CD4-positive, alpha-beta T cell treated with Interleukin-2 at 100 ng/mL for 4 hours (primary cell): ENCODE measurements at places on chromosomes 2 and 18.
A peak's percentile ranks its signal among the peaks of the same experiment; 100 is the strongest.

GRCh38 chr2:6368281-6368680 is 497.4 kb downstream of the CMPK2 start:
- no peak for DNase-seq

DNA sequence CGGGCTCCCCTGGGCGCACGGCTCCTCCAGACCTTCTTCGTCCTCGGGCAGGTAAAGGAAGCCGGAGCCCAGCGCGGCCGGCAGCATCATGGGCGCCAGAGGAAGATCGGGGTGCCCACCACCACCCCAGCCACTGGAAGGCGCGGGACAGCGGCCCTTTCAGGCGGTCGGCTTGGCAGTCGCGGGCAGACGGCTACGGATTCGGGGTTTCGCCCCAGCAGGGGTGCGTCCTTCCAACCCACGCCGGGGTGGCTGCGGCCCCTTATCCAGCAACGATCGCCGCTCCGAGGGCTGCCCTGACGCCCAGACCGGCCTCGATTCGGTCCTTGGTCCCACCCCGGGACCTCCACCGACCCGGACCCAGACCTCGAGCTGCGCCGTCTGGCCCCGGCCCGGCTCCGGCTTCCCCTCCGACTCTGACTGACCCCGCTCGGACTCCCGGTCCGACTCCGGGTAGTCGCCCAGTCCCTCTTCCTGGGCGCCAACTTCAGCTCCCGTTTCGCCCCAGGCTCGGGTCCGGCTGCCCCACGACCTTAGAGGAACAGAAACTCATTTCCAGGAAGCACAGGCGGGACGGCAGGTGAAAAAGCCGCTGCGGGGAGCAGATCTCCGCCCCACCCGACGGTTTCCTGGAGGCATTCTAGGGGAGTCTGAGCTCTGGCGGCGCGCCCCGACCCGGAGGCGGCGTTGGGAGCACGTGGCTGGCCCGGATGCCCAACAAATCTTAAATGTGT is 30.2 kb upstream of the SSB start:
- peak; percentile 41 for DNase-seq

DNA sequence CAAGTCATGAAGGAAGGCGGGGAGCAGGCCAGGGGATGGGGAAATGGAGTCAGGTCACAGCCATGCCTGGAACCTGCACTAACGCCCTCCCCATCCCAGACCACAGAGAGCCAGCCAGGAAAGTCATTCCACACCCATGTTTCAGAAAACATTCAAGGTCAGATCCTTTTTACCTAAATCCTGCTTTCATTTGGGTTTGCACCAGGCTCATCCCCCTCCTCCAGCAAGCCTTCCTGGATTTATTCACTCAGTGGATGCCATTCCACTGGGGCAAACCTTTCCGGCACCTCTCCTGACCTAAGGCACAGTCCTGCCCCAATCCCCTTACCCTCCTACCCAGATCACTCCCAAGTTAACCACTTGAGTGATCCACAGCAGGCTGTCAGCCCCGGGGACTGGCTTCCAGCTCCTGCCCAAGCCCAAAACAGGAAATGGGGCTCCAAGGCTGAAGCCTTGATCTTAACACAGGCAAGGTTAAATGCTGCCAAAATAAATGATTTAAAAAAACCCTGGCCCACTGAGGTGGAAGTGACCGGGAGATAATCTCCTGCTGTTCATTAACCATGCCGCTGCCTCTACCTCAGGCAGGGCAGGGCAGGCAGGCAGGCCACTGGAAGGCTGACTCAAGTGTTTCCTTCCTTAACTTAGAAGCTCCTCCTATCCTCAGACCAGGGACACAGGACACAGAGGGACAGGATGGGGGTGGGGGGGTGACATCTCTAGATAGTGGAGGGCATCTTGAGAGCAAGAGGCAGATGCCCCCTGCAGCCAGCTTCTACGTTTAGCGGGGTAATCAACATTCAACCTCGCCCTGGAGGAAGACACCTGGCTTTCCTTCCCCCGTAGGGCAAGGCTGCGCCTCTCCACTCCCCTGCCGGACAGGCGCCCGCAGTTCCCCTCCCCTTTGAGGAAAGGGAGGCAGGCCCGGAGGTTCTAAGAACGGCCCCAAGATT is 1.4 kb downstream of the RAB11FIP5 start:
- DNase-seq = no peak

- DNase-seq = no peak
These were observed 198.3 kb upstream of the CNTNAP5 start for GRCh38 chr2:123826729-123827271.

GRCh38 chr18:30862900-30863299 is 179.6 kb downstream of the DSC3 start:
- no peak for DNase-seq

GRCh38 chr2:122999258-122999657 is 1025.8 kb upstream of the CNTNAP5 start:
- no peak for DNase-seq

- no peak for DNase-seq
These were observed 220.3 kb downstream of the BCL2 start for GRCh38 chr18:63099091-63099840.

DNA sequence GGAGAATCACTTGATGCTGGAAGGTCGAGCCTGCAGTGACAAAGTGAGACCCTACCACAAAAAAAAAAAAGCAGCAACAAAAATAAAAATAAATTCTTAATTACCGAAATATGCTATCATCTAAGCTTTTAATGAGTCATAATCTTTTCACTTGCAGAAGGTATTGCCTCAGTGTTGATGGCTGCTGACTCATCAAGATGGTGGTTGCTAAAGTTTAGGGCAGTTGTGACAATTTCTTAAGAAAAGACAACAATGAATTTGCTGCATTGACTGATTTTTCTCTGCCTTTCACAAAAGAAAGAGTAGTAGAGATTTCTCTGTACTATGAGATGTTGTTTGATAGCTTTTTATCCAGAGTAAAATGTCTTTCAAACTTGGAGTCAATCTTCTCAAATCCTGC is 1809.0 kb downstream of the SUCLG1 start:
- DNase-seq = no peak

GRCh38 chr2:38496927-38497669 is 105.6 kb downstream of the HNRNPLL start:
- no peak for DNase-seq

DNA sequence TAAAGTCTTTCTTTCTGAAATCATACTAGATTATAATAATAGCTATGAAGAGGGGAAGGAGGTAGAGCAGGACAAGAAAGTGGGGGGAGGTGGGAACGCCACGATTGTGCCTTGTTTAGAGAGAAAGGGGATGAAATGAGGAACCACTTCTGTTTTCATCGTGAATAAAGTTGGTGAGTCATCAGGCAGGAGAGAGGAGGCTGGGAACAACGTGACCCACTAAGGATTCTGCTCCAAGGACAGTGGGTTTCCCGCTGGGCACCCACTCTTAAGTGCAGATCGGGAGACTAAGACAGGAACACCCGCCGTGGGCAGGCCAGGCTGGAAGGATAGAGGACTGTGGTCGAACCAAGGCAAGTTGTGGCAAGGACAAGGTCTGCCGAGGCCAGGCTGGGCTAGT is 158.2 kb downstream of the L3MBTL4 start:
- no peak for DNase-seq

DNA sequence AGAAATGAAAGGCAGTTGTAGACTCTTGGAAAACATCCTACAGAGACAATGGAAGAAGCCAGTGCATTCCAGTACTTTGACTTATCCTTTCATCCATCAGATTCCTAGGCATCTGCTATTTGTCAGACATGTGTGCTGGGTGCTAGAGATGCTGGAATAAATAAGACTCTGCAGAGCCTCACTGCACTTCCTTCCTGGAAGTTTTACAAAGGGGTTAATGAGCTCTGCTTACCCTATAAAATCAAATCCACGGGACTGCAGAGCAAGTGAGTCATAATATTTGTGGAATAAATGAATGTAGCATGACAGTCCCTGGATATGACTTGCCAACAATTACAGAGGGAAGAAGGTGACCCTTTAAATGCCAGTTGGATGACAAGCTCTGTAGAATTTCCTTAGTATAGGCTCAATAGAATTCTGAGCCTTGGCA is 52.7 kb upstream of the NPAS2 start:
- no peak for DNase-seq

DNA sequence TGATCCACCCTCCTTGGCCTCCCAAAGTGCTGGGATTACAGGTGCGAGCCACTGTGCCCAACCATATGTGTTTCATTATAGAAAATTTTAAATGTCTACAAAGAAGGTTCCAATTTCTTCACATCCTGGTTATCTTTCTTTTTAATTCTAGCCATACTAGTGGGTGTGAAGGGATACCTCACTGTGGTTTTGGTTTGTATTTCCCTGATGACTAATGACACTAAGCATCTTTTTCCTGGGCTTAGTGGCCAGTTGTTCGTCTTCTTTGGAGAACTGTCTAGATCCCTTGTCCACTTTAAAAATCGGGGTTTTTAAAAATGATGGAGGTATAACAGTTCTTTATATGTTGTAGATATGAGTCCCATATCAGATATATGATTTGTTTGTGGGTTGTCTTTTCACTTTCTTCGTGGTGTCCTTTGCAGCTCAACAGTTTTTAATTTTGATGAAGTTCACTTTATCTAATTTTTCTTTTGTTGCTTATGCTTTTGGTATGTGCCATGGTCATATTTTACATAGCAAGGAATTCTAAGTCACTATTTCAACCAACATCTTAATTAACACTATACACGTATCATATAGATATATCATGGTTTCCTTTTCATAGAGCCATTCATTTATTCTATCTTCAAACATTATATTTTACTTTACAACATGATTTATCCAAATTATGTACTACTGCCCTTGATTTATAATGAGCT is 135.0 kb upstream of the RIOK3 start:
- DNase-seq = no peak

DNA sequence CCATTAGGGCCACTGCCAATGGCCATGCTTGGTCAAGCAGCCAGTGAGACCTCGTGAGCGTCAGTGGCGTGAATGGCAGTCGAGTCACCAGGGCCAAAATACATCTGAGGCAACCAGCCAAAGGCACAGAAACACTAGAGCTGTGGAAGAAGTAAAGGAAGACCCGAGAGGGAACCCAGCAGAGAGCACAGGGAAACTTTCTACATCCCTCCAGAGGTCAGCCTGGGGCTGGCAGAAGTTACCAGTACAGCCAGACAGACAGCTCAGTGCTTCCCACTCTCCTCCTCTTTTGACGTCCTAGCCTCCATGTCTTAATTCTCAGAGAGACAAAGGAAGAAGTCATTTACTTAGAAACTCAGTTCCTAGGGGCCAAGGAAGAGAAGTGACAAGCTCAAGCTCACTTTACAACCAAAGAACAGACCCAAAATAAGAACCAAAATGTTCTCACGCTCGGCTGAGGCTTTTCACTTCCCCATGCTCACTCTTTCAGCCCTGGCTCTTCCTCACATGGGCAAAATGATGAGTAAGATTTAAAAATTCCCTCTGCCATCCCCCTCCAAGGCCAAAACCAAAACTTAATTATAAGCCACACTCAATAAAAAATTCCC is 8.7 kb downstream of the CYRIA start:
- DNase-seq = no peak

- no peak for DNase-seq
These were observed 174.6 kb downstream of the NCK2 start for GRCh38 chr2:105919191-105919811.

- no peak for DNase-seq
These were observed 623.1 kb upstream of the HS6ST1 start for GRCh38 chr2:128941751-128942150.

DNA sequence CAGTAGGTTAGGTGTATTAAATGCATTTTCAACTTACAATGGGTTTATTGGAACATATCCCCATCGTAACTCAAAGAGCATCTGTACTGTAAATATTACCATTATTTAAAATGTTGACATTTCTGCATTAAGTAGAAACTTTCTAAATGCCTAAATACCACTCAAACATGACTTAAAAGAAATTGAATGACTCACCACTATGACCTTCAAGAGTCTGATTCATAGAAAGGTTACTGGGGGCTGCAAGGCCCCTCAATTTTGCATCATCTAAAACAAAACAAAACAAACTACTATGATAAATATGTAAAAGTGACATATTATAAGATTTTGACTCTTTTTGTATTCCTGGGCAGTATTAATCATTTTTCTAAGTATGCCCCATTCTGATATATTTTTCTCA is 7.6 kb downstream of the WDR35 start:
- no peak for DNase-seq

DNA sequence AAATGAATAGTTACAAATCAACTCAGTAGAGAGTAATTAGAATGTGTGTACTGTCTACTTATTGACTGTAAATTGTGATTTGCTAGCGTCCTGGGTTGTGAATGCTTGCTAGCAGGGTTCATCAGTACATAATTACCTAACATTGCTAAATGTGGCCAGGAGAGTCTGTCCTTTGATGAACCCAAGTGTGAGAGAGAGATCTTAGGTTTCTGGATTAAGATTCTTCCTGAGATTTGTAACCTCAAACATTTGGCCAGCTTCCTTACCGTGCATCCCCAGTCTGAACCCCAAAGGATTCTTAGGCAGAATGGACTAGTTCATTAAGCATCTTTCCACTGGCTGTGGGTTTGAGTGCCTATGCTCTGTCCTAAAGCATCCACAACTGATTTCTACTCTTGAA is 84.0 kb upstream of the ITPRID2 start:
- no peak for DNase-seq

- DNase-seq = no peak
These were observed 43.7 kb upstream of the NAT8 start for GRCh38 chr2:73685764-73686438.

- no peak for DNase-seq
These were observed 209.8 kb downstream of the NEDD4L start for GRCh38 chr18:58253871-58254270.

DNA sequence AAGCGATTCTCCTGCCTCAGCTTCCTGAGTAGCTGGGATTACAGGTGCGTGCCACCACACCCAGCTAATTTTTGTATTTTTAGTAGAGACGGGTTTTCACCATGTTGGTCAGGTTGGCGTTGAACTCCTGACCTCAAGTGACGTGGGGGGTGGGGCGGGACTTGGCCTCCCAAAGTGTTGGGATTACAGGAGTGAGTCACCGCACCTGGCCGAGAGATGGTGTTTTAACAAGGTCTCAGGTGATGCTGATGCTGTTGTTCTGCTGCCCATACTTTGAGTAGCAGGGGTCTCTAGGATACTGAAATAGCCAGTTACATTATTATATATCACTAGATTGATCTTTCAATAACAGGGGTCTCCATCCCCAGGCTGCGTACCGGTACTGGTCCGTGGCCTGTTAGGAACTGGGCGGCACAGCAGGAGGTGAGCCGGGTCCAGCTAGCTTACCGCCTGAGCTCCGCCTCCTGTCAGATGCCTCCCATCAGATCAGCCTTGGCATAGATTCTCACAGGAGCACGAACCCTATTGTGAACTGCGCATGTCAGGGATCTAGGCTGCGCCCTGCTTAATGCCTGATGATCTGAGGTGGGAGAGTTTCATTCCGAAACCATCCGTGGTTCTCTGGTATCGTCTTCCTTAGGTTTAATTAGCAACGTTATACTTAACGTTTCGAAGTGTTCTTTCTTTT is 48.3 kb upstream of the SLC38A11 start:
- no peak for DNase-seq
